ENCODE measurements at places on chromosomes 5 and 9.

DNA sequence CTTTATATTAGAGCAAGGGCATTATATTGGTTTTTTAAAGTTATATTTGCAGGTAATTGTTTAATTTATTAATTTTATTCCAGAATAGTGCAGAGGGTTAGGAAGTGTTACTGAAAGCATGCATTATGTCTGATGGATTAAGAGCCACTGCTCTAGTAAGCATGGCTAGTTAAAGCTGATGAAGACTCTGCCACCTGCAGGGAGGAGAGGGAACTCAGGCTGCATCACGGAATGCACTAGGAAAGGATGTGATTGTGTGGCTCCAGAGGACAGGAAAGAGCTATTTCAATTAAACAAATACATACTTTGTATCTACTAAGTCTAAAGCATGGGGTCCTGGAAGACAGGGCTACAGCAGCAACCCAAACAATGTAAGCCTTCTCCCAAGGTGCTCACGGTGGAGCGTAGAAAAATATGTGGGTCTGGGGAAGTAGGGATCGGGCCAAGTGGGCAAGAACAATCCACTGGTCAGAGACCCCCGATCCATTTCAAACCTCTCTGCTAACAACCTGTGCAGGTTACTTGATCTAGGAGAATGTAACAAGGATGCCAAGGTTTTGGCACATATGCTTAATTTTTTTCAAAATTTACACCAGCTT is 15.3 kb upstream of the GRXCR2 start:
- no peak for DNase-seq

GRCh38 chr9:131297903-131298302 is 8.4 kb downstream of the PLPP7 start:
- no peak for DNase-seq

- DNase-seq: no peak
Observed at GRCh38 chr9:12961276-12961809, 186.5 kb downstream of the LURAP1L start.

- DNase-seq: peak; percentile 55
Observed at GRCh38 chr5:55597014-55597981, 62.5 kb upstream of the PLPP1 start.

DNA sequence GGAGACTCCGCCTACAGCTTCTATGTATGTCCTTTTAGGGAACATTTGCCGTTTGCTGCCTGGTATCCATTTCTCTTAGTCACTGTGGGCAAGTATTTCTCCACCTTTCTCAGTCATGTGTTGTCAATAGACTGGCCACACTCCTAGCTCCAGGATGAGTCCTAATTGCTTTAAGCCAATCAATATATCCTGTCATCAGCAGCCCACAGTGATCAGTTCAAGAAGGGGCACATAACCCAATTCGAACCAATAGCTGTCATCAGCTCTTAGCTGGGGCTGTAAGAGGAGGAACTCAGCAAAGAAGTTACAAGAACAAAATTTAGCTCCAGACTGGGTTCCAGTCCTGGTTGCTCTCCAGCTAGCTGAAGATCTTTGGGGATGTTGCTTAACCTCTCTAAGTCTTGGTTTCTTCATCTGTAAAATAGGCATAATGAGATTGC is 70.7 kb upstream of the MAN2A1 start:
- no peak for DNase-seq
